AG04449 (cell line): ENCODE measurements at places on chromosomes 7 and 10.

DNA sequence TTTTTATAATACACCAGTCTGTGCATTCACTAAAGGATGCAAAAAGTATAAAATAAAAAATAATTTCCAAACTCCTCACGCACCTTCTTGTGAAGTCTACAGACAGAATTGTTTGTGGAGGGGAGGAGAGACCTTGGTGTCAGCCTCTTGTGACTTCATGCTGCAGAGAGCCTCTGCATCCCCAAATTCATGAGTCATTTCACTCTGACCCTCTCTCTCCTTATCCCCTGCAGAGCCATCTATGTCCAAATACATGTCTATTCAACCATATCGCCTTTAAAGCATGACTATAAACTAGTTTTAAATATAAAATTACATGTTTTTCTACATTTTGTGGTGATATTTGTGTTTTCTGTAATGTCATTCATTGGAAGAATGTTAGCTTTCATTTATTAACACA is 6.0 kb downstream of the CREB5 start:
- DNase-seq = no peak

DNA sequence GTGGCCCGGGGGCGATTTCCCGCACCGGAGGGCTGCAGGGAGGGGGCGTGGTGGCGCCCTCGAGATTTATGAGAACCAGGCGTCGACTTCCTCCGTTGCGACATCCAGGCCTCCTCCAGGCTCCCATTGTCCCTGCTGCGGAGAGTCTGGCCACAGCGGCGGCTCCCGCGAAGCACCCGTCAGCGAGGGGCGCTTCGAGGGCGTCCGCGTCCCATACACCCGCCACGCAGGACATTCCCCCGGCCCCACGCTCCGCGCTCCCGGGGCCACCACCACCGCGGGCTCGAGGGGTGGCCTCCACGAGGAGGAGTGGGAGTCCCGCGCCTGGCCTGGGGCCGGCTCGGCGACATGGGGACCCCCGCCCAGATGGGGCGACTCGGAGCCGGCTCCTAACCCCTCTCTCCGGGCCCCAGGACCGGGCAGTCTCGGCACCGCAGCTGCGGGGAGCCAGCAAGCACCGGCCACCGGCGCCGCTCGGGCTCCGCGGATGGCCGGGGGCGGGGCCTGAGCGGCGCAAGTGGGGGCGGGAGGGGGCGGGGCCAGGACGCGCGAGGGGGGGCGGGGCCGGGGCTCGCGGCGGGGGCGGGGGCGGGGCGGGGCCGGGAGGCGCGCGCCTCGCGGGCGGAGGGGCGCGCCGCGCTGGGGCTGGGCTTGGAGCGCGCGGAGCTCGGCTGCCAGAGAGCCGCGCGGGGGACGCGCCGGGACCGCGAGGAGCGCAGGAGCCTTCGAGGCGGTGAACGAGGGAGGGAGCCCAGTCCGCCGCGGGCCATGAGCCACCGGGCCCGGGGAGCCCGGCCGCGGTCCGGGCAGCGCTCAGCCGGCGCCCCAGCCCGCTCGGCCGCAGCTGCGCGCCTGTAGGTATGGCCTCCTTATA is at the start of gene SH2B2:
Gene SH2B2 (plus strand): TSS at position 632 of the 874 bp plus-strand sequence. CDS start 13,683 bp downstream, outside the sequence.
- DNase-seq = no peak

- no peak for DNase-seq
Measured at GRCh38 chr7:155775691-155776090, 36.6 kb downstream of the SHH start.

DNA sequence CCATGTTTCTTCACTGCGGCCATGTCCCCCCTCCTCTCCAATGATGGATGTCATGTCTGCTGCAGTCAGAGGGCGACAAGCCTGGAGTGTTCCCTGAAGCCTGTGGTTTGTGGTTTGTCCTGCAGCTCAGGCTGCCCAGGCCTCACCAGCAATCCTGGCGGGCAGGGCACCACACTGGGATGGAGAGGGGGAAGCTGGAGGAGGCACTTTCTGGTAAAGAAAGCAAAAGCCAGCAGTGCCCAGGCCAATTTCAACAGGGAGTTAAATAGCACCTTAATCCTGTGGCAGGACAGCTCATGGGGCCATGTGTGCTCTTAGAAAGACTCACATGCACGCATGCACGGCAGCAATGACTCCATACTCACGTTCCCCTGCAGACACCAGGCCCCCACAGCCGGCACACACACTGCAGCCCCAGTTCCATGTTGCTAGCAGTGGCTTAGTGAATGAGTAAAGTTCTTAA is 158.3 kb downstream of the EGFR start:
- DNase-seq = no peak

DNA sequence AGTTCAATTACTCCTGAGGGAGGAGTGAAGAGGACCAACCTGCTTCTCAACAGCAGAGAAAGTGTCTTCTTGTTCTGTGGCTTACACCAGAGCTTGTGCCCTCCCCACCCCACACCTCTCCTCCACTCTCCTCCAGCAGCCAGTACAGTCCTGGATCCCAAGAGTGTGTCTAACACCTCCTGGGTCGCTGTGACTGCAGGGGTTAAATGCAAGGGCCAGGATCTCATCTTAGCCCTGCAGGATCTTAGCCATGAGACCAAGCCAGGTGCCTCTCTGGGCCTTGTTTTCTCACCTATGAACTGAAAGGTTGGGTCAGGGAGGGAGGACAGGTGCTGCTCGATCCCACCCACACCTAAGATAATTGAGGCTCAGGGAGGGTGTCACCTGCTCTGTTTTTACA is 34.5 kb upstream of the MSRB2 start:
- no peak for DNase-seq

GRCh38 chr7:15042285-15043065 is 139.9 kb upstream of the DGKB start:
- DNase-seq = no peak

DNA sequence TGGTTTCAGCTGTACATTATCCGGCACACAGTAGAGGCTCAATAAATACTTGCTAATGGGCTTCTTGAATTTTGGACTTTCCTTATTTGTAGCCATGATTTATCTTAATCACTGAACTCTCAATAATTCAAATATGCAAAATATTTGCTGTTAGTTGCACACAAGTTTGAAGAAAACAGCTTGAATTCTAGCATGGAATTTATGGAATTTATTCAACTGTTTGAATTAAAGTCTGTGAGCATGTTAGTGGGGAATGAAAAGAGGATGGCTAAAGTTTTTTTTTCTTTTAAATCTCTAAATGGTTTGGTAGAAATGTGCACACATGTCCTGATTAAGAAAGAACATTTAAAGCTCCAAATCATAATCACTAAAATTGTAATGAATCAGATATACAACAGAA is 42.5 kb downstream of the SIRT1 start:
- DNase-seq = no peak

GRCh38 chr10:69055241-69055640 is 32.7 kb upstream of the SRGN start:
- no peak for DNase-seq

DNA sequence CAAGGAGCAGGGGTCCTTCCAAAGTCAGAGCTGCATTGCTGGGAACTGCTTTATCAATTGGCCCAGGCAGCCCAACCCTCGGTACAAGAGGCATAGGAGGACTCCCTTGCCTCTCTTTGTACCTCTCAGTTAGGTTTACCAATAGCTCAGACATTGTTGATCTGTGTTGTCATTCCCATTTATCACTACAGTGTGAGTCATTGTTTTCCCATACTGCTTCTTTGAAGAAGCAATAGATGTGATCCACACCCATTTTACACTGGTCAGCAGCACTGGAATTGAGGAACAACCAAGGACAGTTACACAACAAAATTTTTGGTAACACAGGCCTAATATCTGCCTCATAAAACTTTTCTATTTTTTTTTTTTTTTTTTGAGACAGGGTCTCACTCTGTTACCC is 307.2 kb downstream of the SNX13 start:
- DNase-seq = no peak

DNA sequence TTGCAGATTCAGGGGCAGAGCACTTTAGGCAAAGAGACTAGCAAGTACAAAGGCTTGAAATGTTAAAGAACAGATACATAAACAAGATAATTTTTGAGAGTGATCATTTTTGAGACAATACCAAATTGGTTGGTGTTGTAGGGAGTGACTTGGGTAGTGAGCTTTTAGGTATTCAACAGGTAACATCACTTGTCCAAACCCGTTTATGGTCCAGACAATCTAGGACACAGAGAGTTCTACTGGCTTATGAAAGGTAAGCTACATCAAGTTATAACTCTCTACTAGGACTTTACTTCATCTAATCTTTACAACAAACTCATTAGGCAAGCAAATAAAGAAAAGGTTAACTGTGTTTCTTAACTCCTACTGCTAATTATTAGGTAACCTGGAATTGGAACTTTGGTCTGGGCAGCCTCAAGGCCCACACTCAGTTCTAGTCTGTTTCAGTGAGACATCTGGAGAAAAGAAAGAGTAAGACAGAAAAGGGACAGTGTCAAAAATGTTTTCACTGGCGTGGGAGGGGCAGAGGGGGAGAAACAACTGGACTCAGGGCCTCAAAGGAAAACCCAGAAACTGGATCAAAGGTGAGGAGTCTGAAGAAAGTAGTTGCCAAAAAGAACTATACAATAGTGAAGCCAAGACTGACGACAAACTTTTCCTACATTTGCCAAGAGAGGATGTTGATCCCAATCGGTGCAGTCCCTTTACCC is 39.2 kb downstream of the GNAT3 start:
- DNase-seq = no peak
